Mesenchymal stem cell (in vitro differentiated cells and primary cell): ENCODE measurements at places on chromosomes 5 and 9.

GRCh38 chr5:81288021-81288433 lies 13.4 kb upstream of the ZCCHC9 start:
- DNase-seq = no peak

DNA sequence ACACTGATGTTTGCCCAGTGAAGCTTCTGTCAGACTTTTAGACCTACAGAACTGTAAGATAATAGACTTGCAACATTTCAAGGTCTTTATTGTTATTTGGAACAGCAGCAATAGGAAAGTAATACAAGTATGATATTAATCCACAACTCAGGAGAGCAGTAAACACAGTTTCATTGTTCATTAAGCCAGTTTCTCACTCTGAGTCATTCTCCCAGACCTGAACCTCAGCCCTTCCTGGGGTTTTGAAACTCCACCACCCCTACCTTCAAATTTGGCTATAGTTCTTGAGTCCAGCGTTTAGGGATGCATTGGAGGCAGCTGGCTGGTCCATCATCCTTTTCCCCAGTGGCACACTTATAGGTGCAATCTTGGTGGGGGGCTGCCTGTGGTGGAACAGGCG lies 203.2 kb downstream of the RAB3C start:
- DNase-seq = no peak

DNA sequence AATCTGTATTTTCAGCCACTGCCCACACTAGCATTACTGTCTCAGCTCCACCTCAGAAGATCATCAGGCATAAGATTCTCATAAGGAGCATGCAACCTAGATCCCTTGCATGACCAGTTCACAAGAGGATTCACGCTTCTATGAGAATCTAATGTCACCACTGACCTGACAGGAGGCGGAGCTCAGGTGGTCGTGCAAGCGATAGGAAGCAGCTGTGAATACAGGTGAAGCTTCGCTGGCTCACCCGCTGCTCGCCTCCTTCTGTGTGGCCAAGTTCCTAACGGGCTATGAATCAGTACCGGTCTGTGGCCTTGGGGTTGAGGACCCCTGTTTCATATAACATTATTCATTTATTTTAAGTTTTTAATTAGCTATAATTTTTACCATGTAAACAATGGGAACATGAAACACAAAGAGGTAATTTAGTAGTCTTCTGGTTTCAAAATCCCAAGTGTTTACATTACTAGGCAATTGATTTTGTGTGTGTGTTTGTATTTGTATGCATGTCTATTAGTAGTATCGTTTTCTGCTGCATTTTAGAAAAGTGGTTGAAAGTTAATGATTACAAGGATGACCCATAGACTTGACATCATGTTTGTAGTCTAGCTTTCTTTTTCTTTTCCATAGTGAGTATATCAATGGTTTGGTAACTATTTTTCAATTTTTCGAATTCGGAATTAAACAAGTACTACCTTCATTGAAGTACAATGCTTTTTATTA lies 159.4 kb downstream of the TENT4A start:
- DNase-seq = no peak

- DNase-seq = no peak
These were observed 2.7 kb downstream of the ZNF346 start for GRCh38 chr5:177025101-177025601.

- DNase-seq = no peak
These were observed 16.2 kb downstream of the SPTAN1 start for GRCh38 chr9:128568470-128569078.

GRCh38 chr5:107313921-107314320 lies 356.8 kb downstream of the EFNA5 start:
- no peak for DNase-seq

GRCh38 chr5:31855134-31856040 lies 216.5 kb downstream of the PDZD2 start:
- DNase-seq = peak; percentile 42

DNA sequence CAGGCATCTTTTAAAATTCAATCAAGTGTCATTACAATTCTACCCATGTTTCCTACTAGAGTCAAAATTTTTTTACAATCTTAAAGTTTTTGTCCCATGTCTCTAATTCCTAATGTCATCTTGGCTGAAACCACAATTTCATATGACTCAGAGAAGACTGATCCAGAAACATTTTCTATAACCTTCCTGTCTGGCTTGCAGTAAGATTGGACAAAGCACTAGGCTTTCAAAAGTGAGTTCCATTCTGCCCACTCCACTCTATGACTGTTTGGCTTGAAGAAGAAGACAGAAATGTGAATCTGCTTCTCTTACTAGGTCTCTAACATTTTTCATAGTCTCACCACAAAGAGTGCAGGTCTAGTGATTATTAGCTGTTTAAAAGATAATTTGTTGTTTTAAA lies 88.8 kb downstream of the NR3C1 start:
- peak; percentile 76 for DNase-seq

- DNase-seq = no peak
These were observed 11.3 kb upstream of the TIMD4 start for GRCh38 chr5:156974328-156974727.

- peak; percentile 18 for DNase-seq
These were observed 36.7 kb upstream of the TIFAB start for GRCh38 chr5:135488727-135489465.

- peak; percentile 31 for DNase-seq
These were observed 22.6 kb downstream of the DBH start for GRCh38 chr9:133658442-133659431.

GRCh38 chr5:53080271-53080670 lies 29.3 kb downstream of the MOCS2 start:
- DNase-seq = no peak

- DNase-seq = no peak
These were observed 182.1 kb upstream of the TBC1D2 start for GRCh38 chr9:98437458-98438034.

- peak; percentile 86 for DNase-seq
These were observed 55.9 kb downstream of the IRF1 start for GRCh38 chr5:132434416-132435286.

- peak; percentile 18 for DNase-seq
These were observed 43.9 kb downstream of the BOD1 start for GRCh38 chr5:173572431-173573125.

- DNase-seq = peak; percentile 68
These were observed 1.3 kb downstream of the EEIG1 start for GRCh38 chr9:127979333-127980059.

DNA sequence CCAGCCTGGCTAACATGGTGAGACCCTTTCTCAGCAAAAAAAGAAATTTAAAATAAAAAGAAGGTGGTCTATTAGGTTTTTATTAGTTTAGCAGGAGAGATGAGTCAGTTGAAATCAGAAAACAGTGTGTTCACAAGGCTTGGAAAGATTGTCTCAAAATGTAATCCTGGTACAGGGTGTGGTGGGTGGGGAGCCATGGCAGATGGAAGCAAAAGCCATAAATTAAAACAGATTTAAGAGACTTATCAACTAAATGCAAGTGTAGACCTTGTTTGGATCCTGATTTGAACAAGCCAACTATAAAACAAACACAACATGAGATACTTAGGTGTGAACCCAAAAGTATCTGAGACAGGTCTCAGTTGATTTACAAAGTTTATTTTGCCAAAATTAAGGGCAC lies 42.8 kb upstream of the KLF9 start:
- DNase-seq = no peak

- DNase-seq = no peak
These were observed 3.0 kb downstream of the SURF6 start for GRCh38 chr9:133333011-133333410.

DNA sequence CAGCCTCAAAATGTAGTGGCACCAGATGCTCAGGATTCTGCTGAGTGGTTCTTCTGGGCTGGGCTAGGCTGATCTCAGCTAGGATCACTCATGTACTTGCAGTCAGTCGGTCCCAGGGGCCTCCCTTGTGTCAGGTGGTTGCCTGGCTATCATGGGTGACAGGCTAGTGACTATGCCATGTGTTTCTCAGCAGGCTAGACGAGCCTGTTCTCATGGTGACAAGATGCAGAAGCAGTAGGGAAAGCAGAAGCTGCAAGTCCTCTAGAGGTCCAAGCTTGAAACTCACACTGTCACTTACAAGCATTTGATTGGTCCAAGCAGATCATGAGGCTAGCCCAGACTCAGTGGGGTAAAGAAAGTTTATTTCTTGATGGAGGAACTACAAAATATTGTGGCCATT lies 15.2 kb upstream of the KCNMB1 start:
- DNase-seq = no peak

- DNase-seq = no peak
These were observed 237.6 kb downstream of the NNT start for GRCh38 chr5:43840424-43841125.

- DNase-seq = no peak
These were observed 59.3 kb downstream of the RETREG1 start for GRCh38 chr5:16557477-16557876.

- no peak for DNase-seq
These were observed 368.7 kb downstream of the EFNA5 start for GRCh38 chr5:107301999-107302398.

DNA sequence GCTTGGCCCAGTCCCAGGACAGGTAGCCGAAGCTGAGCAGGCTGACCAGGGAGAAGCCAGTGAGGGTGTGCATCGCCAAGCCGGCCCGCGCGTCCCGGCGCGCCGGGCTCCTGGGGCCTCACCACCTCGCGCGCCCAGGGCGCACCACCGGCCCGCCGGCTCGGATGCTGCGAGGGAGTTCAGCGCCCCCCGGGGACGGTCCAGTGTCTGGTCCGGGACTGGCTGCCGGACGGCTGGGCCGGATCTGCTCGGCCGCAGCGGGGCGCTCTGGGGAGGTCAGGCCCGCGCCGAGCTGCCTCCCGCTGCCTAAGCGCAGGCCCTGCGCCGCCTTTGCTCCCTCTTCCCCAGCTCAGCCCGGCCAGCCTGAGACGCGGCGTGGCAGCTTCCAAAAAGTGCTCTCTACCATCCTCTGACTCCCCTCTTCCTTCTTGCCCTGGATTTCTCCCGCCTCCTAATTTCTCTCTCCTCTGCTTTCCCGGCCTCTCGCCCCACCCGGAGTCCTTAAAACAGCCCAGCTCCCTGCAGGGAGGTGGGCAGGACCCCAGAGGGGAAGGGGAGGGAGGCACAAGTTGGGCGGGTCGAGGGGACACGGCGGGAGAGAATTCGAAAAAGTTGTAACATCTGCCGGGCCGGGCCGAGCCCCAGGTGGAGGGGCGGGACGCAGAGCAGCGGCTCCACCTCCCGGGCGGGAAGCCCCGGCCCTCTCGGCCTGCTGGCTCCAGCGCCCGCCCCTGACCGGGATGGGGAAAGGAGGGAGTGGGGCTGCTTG lies at the start of gene ARSI:
Gene ARSI, minus strand, starts transcription at position 605 of the 769 bp plus-strand sequence. Its CDS starts 532 bp downstream, at position 73.
- DNase-seq = peak; percentile 62

DNA sequence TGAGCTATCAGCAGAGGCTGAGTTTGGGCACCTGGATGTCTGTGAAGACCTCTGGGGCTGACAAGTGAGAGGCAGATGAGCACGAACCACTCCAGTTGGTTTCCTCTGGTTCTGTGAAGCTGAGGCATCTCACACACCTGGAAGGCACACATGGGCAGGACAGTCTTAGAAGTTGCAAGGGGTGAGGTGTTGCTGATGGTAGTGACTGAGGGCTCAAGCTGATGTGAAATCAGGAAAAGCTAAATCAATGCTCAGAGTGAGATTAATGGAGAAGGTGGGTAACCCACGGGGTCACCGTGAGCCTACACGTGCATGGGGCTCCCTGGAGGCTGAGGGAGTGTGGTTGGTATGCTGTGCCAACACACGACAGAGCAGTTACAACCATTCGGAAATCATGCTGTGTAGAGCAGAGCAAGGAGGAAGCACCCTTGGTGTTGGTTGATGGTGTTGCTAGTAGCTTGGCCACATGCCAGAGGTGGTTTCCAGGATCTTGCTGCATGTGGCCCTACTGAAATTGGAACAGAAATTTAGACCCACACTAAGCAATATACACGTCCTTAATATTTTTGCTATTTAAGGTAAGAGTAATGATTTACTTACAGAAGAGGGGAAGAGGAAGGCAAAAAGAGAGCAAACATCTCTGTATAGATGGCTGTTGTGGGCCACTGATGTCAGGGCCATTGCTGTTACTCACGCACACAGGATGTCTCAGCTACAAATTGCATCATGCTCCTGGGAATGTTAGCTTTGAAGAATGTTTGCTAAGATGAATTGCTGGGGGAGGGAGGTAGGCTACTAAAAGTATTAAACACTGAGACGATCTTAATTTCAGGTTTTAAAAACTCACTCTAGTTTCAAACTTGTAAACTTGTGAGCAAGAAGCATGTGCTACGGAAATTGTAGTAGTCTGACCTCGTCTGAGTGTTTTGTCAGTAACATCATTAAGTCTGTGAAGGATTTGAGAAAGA lies 170.5 kb downstream of the ARHGEF28 start:
- DNase-seq = peak; percentile 96

GRCh38 chr5:135605221-135605620 lies 26.4 kb upstream of the CXCL14 start:
- DNase-seq = no peak

DNA sequence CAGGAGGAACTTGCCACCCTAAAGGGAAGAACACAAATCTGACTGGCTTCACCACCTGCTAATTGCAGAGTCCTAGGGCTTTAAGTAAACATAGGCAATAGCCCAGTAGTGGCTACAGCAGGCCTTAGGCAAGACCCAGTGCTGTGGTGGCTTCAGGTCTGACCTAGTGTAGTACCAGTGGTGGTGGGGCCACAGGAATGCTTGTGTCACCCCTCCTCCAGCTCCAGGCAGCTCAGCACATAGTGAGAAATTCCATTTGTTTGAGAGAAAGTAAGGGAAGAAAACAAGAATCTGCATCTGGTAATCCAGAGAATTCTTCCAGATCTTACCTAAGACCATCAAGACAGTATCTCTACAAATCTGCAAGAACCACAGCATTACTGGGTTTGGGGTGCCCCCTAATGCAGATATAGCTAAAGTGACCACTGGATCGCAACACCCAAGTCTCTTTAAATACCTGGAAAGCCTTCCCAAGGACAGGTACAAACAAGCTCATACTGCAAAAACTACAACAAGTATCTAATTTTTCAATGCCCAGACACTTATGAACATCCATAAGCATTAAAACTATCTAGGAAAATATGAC lies 102.6 kb upstream of the TRPM3 start:
- no peak for DNase-seq

DNA sequence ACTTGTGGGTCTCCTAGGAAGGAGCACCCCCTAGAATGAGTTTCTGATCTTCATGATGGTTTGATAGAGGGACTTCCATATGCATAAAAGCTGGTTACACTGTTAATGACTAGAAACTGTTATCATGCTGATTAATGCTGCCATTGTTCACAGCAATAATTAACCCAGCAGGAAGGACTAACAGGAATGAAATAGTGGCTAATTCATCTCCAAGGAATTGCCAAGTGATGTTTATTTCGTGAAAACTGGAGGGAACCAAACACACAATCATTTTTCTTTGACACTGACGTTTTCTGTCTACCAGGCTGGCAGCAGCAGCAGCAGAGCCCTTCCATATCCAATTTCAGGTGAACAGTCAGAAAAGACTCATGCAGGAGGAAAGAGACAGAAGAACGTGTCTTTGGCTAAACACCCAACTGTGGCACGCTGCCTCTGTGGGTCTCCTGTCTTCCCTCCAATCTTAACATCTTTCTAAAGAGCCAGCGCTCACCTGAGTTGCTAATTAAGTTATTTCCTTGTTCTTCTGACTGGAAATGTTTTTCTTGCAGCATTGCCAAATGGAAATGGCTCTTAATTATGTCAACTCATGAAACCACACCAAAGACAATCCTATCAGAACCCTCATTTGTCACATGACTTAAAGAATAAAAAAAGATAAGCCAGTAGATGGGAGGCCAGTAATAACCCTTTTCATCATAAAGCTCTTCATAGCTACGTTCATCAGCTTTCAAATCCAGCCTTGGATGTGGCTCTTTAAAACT lies 181.5 kb downstream of the SLIT3 start:
- no peak for DNase-seq
